Stimulated activated CD4-positive, alpha-beta T cell treated with anti-CD3 and anti-CD28 coated beads, Interleukin-15, amount 100 ng/mL, for 1 hour (primary cell): ENCODE measurements at places on chromosomes 16 and 17.

- no peak for DNase-seq
Measured at GRCh38 chr17:61200339-61200715, 199.3 kb upstream of the TBX2 start.

DNA sequence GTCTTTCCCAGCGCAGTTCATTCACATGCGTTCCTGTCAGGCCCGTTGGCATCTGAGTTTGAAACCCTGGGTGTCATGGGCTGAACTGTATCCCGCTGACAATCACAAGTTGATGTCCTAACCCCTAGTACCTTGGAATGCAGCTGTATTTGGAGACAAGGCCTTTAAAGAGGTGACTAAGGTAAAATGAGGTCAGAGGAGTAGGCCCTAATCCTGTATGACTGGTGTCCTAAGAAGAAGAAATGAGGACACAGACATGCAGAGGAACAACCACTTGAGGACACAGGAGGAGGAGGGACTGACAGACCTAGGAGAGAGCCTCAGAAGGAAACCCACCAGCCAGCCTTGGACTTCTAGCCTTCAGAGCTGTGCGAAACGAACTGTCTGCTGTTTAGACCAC, 33.1 kb downstream of the TRPV2 start:
- no peak for DNase-seq

DNA sequence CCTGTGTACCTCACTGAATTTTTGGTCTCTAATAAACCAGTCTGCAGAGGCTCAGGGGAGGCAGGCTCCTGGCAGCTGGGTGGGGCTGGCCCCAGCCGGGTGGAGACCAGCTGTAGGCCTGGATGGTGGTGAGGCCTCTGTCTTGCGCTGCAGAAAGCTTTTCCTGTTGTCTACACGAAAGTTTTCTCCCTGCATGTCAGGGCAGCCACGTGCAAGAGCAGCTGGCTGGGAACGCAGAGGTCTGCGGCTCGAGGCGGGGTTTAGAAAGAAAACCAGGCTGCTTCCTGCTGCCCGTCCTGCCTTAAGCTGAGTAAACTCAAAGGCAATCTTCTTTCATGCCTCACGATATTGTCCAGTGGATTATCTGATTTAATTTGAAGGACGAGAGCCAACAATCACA, 2.4 kb downstream of the SERPINF1 start:
- peak; percentile 39 for DNase-seq

DNA sequence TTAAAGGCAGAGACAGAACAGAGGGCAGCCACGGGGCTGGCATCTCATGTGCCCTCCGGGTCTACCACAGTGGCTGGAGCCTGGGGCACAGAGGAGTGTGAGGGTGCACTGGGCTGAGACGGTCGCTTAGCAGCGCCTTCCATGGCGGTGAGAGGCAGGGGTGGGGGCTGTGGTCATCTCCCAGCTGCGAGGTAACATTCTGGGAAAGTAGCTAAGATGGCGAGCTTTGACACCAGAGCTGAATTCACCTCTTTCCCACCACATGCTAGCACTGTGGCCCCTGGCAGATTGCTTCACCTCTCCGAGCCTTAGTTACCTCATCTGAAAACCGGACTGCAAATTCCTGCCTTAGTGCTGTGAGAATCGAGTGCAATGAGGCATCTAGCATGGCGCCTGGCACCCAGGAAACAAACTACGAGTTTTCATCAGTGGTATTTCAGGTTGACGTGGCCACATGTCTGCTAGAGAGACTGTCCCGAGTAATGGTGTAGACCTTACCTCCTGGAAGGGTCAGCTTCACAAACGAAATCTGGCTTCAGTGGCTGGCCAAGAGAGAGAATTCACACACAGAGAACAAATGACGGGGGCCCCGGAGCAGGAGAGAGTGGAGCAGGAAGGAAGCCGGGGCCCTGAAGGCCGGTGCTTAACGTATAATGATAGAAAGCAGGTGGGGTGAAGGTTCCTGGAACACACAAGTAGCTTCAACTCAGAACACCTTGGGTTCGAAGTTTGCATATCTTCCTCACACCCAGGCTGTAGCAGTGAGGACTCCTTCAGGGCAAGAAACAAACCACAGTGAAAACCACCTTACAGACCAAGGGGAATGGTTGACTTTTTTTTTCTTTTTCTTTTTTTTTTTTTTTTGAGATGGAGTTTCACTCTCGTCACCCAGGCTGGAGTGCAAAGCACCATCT, 63.9 kb upstream of the RPH3AL start:
- DNase-seq: peak; percentile 28

DNA sequence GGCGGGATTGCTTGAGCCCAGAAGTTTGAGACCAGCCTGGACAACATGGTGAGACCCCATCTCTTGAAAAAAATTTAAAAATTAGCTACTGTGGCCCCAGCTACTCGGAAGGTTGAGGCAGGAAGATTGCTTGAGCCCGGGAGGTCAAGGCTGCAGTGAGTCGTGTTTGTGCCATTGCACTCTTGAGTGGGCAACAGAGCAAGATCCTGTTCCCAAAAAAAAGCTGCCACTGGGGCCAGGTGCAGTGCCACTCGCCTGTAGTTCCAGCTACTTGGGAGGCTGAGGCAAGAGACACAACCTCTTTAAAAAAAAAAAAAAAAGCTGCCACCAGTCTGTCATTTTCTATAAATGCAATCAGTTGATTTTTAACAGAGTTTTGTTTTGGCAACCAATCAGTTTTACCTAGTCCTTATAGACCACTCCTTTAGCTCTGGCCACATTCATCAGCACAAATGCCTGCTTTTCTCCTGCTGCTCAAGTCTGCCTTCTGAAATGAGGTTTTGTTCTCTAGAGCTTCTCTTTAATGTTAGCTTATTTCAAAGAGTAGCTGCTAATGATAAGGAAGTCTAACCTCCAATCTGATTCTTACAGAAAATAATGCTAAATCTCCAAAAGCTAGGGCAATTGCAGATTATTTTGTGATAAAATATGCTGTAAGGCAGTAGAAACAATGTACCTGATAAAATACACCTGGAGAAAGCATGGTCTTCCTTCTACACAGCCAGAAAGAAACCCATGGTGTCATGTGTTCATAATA, 64.8 kb downstream of the TUBD1 start:
- DNase-seq: no peak

DNA sequence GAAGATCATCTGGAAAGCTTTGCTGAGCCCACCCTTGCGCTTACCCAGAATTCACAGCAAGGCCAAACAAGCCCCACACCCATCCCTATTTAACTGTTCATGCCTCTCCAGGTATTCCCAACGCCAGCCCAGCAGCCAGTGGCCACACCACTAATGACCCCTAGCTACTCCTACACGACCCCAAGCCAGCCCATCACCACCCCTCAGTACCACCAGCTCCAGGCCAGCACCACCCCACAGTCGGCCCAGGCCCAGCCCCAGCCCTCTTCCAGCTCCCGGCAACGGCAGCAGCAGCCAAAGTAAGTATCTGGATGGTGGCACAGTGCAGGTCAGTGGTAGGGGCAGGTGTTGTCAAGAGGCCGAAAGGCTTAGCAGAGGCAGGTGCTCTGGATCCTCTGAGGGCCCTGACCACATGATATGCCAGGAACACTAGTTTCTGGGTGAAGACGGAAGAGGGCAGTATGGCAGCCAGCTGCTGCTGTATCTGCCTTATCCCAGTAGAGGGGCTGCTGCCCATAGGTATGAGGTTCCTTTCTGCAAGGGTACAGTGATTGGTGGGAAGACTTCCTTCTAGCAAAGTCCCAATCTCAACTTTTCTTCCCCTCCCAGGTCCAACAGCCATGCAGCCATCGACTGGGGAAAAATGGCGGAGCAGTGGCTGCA, 10.7 kb downstream of the PROCA1 start:
- DNase-seq: no peak

GRCh38 chr17:40518401-40519088, 17.1 kb upstream of the TNS4 start:
- no peak for DNase-seq

- DNase-seq: no peak
Measured at GRCh38 chr17:83005639-83006038, 73.8 kb upstream of the METRNL start.

DNA sequence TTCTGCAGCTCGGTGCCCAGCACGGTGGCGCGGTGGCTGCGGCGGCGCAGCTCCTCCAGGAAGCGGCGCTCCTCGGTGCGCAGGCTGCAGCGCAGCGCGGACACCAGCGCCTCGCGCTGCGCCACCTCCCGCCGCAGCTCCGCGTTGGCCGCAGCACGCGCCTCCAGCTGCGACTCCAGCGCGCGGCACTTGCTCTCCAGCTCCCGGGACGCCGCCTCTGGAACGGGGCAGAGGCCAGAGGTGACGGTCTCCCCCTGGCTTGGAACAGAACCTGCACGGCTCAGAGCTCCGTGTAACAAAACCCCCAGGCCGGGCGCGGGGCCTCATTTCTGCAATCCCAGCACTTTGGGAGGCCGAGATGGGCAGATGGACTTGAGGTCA, 13.2 kb upstream of the CLUH start:
- peak; percentile 36 for DNase-seq
